Bone marrow (tissue), 2 donors: ENCODE measurements at places on chromosomes 7 and 10.

GRCh38 chr10:89095701-89096391 lies 105.2 kb downstream of the FAS start:
- DNase-seq = no peak

GRCh38 chr7:76513817-76514799 lies 3.8 kb downstream of the UPK3B start:
- DNase-seq = no peak

DNA sequence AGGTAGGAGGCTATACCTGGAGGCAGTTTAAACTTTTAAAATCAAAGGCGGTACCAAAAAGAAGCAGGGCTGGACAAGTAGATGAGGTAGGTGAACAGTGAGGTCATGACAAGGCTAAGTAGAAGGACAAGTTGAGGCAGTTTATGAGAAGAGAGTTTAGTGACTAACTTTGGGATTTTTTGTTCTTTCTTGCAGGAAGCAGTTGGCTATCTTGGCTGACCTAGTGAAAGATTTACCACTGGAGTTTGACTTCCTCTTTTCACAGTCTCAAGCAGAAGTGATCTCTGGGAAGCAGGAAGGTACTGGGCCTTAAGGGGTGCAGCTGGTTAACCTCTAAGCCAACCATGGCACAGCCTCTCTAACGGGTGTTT lies 26.3 kb downstream of the ENTPD7 start:
- peak; percentile 82 for DNase-seq

GRCh38 chr7:52500841-52501240 lies 534.6 kb upstream of the POM121L12 start:
- DNase-seq = no peak

DNA sequence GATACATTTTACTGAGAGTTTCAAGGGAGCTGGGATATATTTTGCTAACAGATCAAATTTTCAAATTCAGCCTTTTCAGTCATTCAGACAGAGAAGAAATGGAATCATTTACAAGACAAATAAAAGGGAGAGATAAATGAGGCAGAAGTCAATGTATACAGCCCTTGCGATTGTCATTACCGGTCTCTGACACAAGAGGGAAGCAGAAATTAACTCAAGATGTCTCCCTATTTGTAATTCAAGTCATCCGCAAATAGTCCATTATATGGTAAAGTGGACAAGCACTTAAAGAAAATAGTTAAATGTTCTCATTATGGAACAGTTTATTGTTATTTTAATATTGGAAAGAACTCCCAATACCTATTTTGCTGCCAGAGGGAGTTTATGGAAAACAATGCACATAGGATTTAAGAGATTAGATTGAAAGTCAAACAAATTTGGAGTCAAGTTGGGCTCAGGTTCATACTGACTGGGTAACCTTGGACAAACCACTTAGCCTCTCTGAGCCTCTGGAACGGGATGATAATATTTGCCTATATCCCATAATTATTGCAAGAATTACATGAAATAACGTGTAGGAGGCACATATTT lies 89.3 kb upstream of the PRKCQ start:
- DNase-seq = no peak

GRCh38 chr7:150335108-150335773 lies 6.2 kb downstream of the RARRES2 start:
- DNase-seq = no peak

GRCh38 chr10:21724020-21724589 lies 190.1 kb downstream of the MLLT10 start:
- no peak for DNase-seq

DNA sequence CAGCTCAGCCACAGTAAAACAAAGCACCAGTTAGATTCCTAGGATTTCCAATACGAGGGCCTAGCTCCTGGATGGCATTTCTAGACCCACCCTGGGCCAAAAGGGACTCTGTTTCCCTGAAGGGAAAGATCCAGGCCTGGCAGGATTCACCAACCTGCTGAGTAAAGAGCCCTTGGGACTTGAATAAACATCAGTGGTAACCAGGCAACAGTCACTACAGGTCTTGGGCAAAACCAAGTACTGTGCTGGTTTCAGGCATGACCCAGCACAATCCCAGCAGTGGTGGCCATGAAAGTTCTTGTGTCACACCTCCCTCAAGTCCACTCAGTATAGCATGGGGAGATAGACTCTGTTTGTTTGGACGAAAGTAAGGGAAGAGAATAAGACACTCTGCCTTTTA lies 31.0 kb upstream of the STARD3NL start:
- DNase-seq = no peak

DNA sequence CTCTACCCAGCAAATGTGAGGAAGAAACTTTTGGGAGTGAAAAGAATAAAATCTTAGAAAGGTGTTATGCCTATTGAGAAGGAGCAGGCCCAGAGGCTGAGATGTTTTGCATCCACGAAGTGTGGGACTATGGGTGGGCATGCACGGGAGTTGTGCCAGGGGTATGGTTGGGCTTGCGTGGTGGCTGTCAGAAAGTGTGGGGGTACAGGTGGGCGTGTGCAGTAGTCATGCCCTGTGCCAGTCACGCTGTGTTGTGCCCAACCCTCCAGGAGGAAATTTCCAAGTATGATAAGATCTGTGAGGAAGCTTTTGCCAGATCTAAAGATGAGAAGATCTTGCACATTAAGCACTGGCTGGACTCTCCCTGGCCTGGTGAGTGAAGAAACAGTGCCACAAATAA lies 52.9 kb upstream of the ZMIZ2 start:
- no peak for DNase-seq

- no peak for DNase-seq
Observed at GRCh38 chr7:75835688-75836285, 22.2 kb upstream of the CCL24 start.
